Nephron progenitor cell (in vitro differentiated cells): ENCODE measurements at places on chromosomes 16 and 17.

GRCh38 chr17:8125154-8125946 is 1.4 kb upstream of the HES7 start:
- no peaks in the 10 kb centered on the region for H3K36me3 ChIP-seq
- DNase-seq = peak; percentile 92
- peak overlapping the region; percentile 91 for H3K27ac ChIP-seq
- H3K27me3 ChIP-seq = peaks cover 61% of the 10 kb centered on the region
- peak overlapping the region; percentile 93 for H3K4me3 ChIP-seq

GRCh38 chr16:5882087-5882640 is 784.6 kb upstream of the EEF2KMT start:
- DNase-seq = no peak
- no peak overlapping the region for H3K4me3 ChIP-seq
- peaks cover 4% of the 10 kb centered on the region for H3K4me1 ChIP-seq
- peaks cover 13% of the 10 kb centered on the region for H3K27me3 ChIP-seq

DNA sequence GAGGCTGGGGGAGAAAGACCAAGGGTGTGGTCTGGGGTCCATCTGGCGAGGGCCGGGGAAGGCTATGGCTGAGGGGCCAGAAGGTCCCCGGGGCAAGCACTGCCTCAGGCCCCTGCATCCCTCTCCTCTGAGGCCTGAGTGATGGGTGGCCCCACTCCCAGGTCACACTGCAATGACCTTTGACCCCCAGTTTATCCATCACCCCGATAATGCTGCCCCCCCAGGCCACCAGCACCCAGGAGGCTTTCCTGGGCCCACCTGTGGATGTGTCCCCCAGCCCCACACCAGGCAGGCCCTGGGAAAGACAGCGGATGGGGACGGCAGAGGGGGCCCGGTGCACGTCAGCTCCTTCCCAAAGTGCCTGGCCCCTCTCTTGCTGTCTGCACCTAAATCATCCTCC is 22.5 kb upstream of the CACNA1H start:
- H3K4me3 ChIP-seq = no peak overlapping the region
- no peak overlapping the region for H3K27ac ChIP-seq
- H3K27me3 ChIP-seq = no peaks in the 10 kb centered on the region
- H3K4me1 ChIP-seq = peaks cover 12% of the 10 kb centered on the region

- H3K4me1 ChIP-seq = peaks cover 30% of the 10 kb centered on the region
- no peak overlapping the region for H3K4me3 ChIP-seq
- no peak overlapping the region for H3K27ac ChIP-seq
These were observed 899.0 kb downstream of the KCNJ2 start for GRCh38 chr17:71068408-71068750.

GRCh38 chr17:82269882-82270500 is 3.5 kb downstream of the CSNK1D start:
- H3K27ac ChIP-seq = peak overlapping the region; percentile 97
- H3K4me1 ChIP-seq = peaks cover 68% of the 10 kb centered on the region
- H3K27me3 ChIP-seq = no peaks in the 10 kb centered on the region
- peaks cover 71% of the 10 kb centered on the region for H3K36me3 ChIP-seq
- peak overlapping the region; percentile 60 for H3K4me3 ChIP-seq

DNA sequence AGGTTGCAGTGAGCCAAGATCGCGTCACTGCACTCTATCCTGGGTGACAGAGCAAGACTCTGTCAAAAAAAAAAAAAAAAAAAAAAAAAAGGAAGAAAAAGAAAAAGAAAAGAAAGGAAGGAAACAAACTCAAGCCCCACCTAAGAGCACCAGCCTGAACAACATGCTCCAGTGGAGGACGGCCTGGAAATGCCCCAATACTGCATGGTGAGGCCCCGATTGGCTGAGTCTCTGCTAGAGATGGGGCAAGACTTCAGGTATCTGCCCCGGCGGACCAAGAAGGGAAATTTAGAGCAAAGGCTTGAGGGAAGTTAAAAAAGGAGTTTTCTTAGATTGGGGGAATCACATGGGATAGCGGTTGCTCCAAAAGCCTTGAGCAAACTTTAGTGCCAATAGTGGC is 10.4 kb upstream of the ZNF652 start:
- peaks cover 11% of the 10 kb centered on the region for H3K4me1 ChIP-seq
- H3K27me3 ChIP-seq = peaks cover 6% of the 10 kb centered on the region
- no peak overlapping the region for H3K4me3 ChIP-seq
- no peak overlapping the region for H3K27ac ChIP-seq
- no peak for DNase-seq
- H3K36me3 ChIP-seq = no peaks in the 10 kb centered on the region

GRCh38 chr17:45146890-45147580 is 1.2 kb upstream of the HEXIM1 start:
- H3K27ac ChIP-seq = peak overlapping the region; percentile 100
- no peaks in the 10 kb centered on the region for H3K36me3 ChIP-seq
- peaks cover 9% of the 10 kb centered on the region for H3K27me3 ChIP-seq
- DNase-seq = no peak

DNA sequence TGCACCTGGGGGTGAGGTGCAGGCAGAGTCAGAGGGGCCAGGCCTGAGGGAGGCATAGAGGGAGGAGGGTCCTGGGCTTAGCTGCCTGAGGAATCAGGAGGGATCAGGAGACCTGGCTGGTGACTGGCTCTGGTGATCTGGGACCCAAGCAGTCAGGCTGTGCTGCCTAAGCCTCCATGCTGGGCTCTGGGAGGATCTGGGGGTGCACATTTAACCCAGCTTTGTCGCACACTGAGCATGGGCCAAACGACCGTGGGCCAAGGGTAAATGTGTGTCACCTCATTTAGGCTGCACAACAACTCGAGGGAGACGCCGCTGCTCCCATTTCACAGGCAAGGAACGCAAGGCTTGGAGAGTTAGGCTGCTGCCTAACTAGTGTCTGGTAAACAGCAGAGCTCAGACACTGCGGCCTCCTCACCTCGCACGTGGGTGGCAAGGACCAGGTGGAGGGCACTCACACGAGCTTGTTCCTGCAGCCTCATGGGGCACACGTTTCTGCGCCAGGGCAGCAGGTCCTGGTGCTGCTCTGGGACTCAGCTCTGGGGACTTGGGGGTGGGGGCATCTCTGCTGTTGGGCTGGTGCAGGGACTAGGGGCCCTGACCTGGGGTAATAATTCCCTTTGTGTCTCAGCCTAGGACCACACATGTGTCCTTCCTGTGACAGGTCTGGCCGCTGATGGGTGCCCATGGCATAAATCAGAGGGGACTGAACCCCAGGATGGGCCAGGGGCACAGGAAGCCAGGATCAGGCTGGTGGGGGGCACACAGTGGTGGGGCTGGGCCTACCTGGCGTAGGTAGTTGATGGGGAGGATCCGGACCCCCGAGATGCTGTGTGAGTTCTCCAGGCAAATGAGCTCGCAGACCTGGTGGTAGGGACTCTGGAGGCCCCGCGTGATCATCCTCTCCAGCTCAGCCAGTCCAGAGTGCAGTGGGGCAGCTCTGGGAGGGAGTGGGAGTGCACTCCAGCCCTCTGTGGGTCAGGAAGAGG is 18.7 kb downstream of the TMEM235 start:
- no peak for DNase-seq
- H3K4me3 ChIP-seq = no peak overlapping the region
- peaks cover 7% of the 10 kb centered on the region for H3K27me3 ChIP-seq
- peaks cover 55% of the 10 kb centered on the region for H3K4me1 ChIP-seq
- H3K36me3 ChIP-seq = peaks cover 8% of the 10 kb centered on the region

DNA sequence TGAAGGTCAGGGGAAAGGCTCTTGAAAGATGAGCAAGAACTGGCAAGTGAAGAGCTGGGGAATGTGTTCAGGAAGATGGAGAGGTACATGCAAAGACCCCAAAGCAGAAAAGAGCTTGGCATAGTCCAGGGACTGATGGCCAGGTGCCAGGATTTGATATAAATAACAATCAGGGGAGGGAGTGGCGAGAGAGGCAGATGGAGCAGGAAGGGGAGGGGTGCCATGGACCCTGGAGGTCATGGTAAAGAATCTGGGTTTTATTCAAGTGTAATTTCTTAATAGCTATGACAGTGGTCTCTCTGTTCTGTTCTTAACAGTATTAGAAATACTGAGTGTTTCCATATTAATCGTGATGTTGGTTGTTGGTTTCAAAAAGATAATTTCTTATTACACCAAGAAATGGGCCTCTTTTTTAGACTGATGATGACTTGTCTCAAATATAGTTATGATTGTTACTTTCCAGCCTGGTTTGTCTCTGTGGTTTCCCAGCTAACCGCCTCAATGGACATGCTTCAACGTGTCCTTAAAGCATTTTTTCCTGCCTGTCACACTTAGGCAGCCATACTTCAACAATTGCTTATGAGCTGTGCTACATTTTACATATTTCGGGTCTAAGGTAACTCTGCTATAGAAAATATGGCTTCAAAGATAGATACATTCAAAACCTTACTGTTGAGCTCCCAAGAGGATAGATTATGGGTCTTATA is 49.4 kb downstream of the MYH10 start:
- no peak for DNase-seq
- H3K4me3 ChIP-seq = no peak overlapping the region
- peaks cover 40% of the 10 kb centered on the region for H3K36me3 ChIP-seq
- H3K27me3 ChIP-seq = no peaks in the 10 kb centered on the region
- no peaks in the 10 kb centered on the region for H3K4me1 ChIP-seq

GRCh38 chr17:68961214-68961882 is 6.2 kb upstream of the ABCA8 start:
- H3K4me1 ChIP-seq = no peaks in the 10 kb centered on the region
- no peak overlapping the region for H3K27ac ChIP-seq
- DNase-seq = no peak
- no peaks in the 10 kb centered on the region for H3K27me3 ChIP-seq
- H3K36me3 ChIP-seq = no peaks in the 10 kb centered on the region

- DNase-seq = no peak
- H3K4me1 ChIP-seq = peaks cover 51% of the 10 kb centered on the region
- H3K36me3 ChIP-seq = peaks cover 12% of the 10 kb centered on the region
- H3K4me3 ChIP-seq = no peak overlapping the region
- peaks cover 7% of the 10 kb centered on the region for H3K27me3 ChIP-seq
These were observed 152.0 kb downstream of the C16orf95 start for GRCh38 chr16:87165151-87165550.

GRCh38 chr17:77400445-77400870 is 259.7 kb downstream of the SEC14L1 start:
- H3K4me3 ChIP-seq = no peak overlapping the region
- H3K27ac ChIP-seq = no peak overlapping the region
- peak; percentile 54 for DNase-seq

DNA sequence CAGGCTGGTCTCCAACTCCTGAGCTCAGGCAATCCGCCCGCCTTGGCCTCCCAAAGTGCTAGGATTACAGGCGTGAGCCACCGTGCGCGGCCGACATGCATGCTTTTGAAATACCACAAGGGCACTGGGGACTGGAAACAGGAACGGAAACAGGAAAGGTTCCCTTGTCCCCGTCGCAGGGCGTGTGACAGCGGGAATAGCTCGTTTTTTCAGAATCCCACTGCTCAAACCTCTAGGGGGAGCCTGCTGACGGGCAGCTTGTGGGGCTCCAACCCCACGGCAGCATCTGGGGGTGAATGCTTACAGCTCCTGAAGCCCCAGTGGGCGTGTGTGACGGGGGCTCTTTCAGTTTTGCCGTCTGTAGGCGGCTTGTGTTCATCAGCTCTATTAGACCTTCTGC is 18.8 kb upstream of the ASGR2 start:
- no peaks in the 10 kb centered on the region for H3K36me3 ChIP-seq
- no peak overlapping the region for H3K27ac ChIP-seq
- no peak overlapping the region for H3K4me3 ChIP-seq
- H3K27me3 ChIP-seq = peaks cover 3% of the 10 kb centered on the region
- H3K4me1 ChIP-seq = peaks cover 70% of the 10 kb centered on the region

DNA sequence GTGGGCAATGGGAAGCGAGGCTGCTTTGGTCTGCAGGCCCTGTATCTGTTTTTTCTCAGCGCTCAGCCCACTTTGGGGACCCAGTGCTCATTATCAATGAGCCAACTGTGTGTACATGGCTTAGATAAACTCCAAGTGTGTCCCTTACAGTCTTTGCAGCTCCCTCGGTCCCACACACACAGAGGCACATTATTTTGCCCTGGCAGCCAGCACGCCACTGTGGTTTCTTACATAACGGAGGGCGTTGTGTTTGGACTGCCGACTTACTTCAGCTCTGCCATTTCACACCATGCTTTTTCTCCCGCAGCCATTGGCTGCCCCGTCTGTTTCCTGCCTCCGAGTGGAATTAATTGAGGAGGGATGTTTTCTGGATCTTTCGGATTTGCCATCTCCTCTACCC is 56.5 kb upstream of the CLEC18A start:
- H3K4me1 ChIP-seq = peaks cover 54% of the 10 kb centered on the region
- DNase-seq = no peak

DNA sequence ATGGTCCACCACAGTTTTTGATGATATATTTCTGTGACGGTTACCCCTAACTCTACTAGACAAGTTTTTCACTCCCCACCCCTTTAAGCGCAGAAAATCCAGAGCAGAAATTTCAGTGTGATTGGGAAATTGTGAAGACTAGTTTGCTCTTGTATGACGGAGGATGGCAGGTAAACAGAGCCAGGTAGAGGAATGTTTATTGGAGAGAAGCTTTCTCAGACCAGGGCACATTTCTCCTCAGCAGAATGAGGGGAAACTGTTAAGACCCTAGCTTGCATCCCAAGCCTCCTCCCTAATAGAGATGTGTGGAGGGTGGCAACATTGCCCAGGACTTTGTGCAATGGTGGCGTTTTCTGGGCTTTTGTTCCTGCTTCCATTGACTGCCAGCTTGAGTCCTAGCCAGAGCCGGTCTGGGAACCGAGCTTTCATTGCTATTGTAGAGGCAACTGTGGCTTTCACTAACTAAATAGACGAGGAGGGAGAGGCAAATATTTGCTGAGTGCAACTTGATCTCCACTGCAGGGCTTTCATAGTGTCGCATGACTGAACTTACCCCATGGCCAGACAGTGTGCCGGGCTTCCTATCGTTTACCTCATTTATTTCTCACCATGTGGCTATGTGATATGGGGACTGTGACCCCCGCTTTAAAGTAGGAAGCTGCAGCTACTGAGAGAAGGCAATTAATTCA is 159.6 kb upstream of the MPHOSPH6 start:
- H3K27me3 ChIP-seq = peaks cover 4% of the 10 kb centered on the region
- peak; percentile 17 for DNase-seq
- peak overlapping the region; percentile 93 for H3K27ac ChIP-seq
- no peak overlapping the region for H3K4me3 ChIP-seq
- no peaks in the 10 kb centered on the region for H3K36me3 ChIP-seq

DNA sequence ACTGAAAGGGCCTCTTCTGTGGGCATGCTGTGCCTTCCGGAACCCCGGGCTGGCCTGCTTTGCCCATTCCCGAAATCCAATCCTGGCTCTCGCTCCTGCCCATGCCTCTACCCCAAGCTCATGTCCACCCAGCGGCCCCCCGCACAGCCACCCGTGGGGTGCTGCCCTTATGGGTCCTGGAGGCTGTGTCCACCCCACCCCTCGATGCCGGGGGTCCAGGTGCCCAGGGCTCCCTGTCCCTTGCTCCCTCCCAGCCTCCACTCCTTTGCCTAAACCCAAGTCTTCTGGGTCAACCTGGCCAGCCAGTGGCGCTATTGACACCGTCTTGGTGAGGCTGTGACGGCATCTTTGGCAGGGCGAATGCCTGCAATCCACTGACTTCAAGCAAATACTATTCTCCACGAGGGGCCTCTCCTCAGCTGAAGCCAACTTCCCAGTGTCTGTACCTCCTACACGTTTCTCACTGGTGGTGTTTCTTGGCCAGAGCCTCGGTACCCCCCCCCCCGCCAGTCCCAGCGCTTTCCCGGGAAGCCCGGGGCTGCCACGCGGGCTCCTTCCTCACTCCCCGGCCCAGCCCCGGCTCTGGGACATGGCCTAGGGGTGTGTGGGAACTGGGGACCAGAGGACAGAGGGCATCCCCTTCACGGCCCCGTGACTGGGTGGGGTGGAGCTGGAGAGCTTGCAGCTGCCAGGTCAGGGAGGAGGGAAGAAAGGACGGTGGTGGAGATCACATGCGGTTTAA is 12.2 kb upstream of the DUS1L start:
- H3K36me3 ChIP-seq = peaks cover 5% of the 10 kb centered on the region
- H3K27me3 ChIP-seq = peaks cover 17% of the 10 kb centered on the region
